Vagina (tissue), 2 donors: ENCODE measurements at places on chromosomes 3 and 15.
A peak's percentile ranks its signal among the peaks of the same experiment; 100 is the strongest.

DNA sequence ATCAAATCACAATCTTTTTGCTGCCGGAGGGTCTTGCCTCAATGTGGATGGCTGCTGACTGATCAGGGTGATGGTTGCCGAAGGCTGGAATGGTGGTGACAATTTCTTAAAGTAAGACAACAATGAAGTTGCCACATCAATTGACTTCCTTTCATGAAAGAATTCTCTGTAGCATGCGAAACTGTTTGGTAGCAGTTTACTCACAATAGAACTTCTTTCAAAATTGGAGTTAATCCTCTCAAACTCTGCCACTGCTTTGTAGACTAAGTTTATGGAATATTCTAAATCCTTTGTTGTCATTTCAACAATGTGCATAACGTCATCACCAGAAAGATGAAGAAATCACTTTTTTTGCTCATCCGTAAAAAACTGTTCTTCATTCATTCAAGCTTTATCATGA is 65.8 kb downstream of the B3GNT5 start:
- H3K4me1 ChIP-seq: no peaks in the 10 kb centered on the region
- no peak overlapping the region for H3K27ac ChIP-seq
- DNase-seq: no peak
- no peaks in the 10 kb centered on the region for H3K36me3 ChIP-seq
- no peak overlapping the region for H3K4me3 ChIP-seq
- H3K27me3 ChIP-seq: no peaks in the 10 kb centered on the region

- H3K4me3 ChIP-seq: no peak overlapping the region
- no peak for DNase-seq
- no peaks in the 10 kb centered on the region for H3K36me3 ChIP-seq
- H3K27ac ChIP-seq: no peak overlapping the region
- H3K27me3 ChIP-seq: no peaks in the 10 kb centered on the region
- H3K4me1 ChIP-seq: peaks cover 8% of the 10 kb centered on the region
These were observed 27.3 kb upstream of the FGD5 start for GRCh38 chr3:14791343-14791945.

- no peaks in the 10 kb centered on the region for H3K4me1 ChIP-seq
These were observed 109.7 kb upstream of the FAM3D start for GRCh38 chr3:58776231-58776630.

DNA sequence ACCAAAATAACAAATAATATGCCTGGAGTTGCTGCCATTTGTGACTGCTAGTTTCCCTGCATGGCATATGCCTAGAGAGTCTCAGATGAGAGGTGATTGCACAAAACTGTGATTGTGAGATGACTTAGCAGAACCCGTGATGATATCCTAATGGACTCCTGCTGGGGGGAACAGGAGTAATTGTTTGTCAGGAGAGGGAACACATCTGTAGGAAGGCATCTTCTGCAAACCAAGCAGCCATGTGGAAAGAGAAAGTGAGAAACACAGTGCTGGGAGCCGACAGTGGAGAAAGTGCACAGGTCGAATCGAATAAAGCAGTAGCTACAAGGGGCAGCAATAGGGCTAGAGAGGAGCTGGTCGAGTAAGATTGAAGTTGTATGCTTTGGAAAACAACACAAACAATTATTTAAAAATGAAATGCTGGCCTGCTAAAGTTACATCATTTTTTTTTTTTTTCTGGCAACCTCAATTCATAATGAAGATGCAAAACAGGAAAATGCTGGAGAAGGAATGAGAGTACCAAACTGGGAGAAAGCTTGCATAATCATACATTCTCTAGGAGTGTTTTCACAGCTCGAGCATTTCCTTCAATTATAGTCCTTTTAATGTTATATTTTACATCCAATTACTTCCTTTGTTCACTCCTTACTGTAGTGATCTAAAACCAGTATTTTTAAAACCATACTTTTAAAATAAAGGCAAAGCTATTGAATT is 494.2 kb upstream of the AGTR1 start:
- no peaks in the 10 kb centered on the region for H3K27me3 ChIP-seq
- no peaks in the 10 kb centered on the region for H3K36me3 ChIP-seq
- no peak overlapping the region for H3K27ac ChIP-seq
- H3K4me1 ChIP-seq: no peaks in the 10 kb centered on the region

DNA sequence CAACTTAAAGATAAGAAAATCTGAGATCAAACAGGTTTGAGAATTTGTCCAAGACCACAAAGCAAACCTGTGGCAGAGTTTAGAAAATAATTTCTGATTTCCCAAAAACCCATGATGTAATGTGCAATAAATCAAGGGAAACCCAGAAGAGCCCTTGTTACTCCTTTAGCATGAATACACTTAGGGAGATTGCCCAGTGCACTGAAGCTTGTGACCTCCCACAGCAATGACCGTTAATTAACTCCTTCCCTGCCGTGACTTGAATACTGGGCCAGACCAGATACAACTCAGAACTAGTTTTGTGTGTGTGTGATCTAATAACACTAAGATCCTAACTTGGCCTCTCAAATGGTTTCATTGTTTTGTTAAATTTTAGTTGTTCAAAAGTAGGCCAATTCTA is 2.5 kb downstream of the PRKAR2A start:
- peak overlapping the region; percentile 26 for H3K4me3 ChIP-seq
- no peaks in the 10 kb centered on the region for H3K27me3 ChIP-seq
- no peak overlapping the region for H3K27ac ChIP-seq
- H3K4me1 ChIP-seq: peaks cover 27% of the 10 kb centered on the region

- no peak overlapping the region for H3K4me3 ChIP-seq
- H3K36me3 ChIP-seq: no peaks in the 10 kb centered on the region
- no peak overlapping the region for H3K27ac ChIP-seq
- no peaks in the 10 kb centered on the region for H3K27me3 ChIP-seq
- H3K4me1 ChIP-seq: no peaks in the 10 kb centered on the region
These were observed 105.5 kb downstream of the GABRB3 start for GRCh38 chr15:26667222-26667988.

DNA sequence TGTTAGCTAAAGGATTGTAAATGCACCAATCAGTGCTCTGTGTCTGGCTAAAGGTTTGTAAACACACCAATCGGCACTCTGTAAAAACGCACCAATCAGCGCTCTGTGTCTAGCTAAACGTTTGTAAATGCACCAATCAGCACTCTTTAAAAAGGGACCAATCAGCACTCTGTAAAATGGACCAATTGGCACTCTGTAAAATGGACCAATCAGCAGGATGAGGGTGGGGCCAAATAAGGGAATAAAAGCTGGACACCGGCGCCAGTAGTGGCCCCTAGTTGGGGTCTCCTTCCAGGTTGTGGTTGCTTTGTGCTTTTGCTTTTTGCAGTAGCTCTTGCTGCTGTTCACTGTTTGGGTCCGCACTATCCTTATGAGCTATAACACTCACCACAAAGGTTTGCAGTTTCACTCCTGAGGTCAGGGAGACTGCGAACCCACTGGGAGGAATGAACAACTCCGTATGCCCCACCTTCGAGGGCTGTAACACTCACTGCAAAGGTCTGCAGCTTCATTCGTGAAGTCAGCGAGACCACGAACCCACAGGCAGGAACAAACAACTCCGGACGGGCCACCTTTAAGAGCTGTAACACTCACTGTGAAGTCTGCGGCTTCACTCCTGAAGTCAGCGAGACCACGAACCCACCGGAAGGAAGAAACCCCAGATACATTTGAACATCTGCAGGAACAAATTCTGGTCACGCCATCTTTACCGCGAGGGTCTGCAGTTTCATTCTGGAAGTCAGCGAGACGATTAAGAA is 1.1 kb upstream of the SUCLG2 start:
- H3K27ac ChIP-seq: no peak overlapping the region
- DNase-seq: no peak
- H3K27me3 ChIP-seq: no peaks in the 10 kb centered on the region
- H3K4me1 ChIP-seq: peaks cover 31% of the 10 kb centered on the region
- H3K36me3 ChIP-seq: no peaks in the 10 kb centered on the region

DNA sequence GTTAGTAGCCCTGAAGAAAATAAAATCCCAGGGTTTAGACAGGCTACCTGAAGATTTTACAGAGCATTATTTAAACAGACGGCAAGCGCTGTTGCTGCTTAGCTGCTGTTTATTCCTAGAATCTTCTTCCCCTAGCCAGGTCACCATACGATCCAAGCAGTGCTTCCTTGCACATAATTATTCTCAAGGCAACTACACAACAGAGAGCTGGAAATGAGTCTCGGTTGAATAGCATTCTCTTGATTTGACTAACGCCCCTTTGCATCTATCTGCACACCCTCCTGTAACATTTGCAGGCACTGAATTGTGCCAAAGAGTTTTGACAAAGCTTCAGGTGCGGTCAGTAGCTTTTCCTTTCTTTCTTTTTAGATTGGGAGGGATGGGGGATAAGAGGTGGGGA is 564.4 kb downstream of the TBL1XR1 start:
- no peak for DNase-seq
- no peaks in the 10 kb centered on the region for H3K36me3 ChIP-seq
- H3K4me3 ChIP-seq: no peak overlapping the region
- H3K27ac ChIP-seq: no peak overlapping the region

GRCh38 chr3:63095-63765 is 133.3 kb upstream of the CHL1 start:
- no peak for DNase-seq
- no peaks in the 10 kb centered on the region for H3K4me1 ChIP-seq
- no peaks in the 10 kb centered on the region for H3K27me3 ChIP-seq
- H3K27ac ChIP-seq: no peak overlapping the region
- no peak overlapping the region for H3K4me3 ChIP-seq

DNA sequence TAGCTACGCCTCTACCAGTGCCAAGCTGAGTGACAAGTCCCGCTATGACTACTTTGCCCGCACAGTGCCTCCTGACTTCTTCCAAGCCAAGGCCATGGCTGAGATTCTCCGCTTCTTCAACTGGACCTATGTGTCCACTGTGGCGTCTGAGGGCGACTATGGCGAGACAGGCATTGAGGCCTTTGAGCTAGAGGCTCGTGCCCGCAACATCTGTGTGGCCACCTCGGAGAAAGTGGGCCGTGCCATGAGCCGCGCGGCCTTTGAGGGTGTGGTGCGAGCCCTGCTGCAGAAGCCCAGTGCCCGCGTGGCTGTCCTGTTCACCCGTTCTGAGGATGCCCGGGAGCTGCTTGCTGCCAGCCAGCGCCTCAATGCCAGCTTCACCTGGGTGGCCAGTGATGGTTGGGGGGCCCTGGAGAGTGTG is 5.7 kb downstream of the GRM2 start:
- no peak overlapping the region for H3K4me3 ChIP-seq
- H3K27me3 ChIP-seq: no peaks in the 10 kb centered on the region
- H3K36me3 ChIP-seq: no peaks in the 10 kb centered on the region
- H3K4me1 ChIP-seq: no peaks in the 10 kb centered on the region
- no peak for DNase-seq

DNA sequence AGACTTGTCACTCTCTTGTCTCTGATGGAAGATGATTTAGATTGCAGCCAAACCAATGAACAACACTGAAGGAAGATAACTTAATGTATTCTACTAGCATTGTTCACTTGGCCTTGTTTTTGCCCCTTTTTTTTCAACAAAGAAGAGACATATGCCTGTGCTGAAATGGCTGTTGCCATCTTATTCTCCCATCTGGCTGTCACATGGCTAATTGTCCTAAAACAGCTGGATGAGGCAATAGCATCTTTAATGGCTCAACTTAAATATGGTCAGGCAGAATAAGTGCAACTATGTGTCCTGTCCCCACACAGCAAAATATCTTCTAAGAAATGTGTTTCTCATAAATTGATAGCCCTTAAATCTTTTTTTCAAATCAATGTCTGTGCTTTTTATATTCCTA is 576.9 kb downstream of the TUSC7 start:
- no peak for DNase-seq
- H3K4me3 ChIP-seq: no peak overlapping the region
- H3K27me3 ChIP-seq: no peaks in the 10 kb centered on the region
- peaks cover 7% of the 10 kb centered on the region for H3K4me1 ChIP-seq
- no peak overlapping the region for H3K27ac ChIP-seq
- no peaks in the 10 kb centered on the region for H3K36me3 ChIP-seq

- H3K36me3 ChIP-seq: no peaks in the 10 kb centered on the region
- no peak overlapping the region for H3K4me3 ChIP-seq
- H3K27me3 ChIP-seq: no peaks in the 10 kb centered on the region
- peak overlapping the region; percentile 1 for H3K27ac ChIP-seq
- DNase-seq: no peak
These were observed 1018.2 kb downstream of the MCTP2 start for GRCh38 chr15:95249524-95249923.

GRCh38 chr3:135449046-135449445 is 516.5 kb upstream of the PPP2R3A start:
- H3K36me3 ChIP-seq: no peaks in the 10 kb centered on the region
- DNase-seq: no peak
- H3K4me1 ChIP-seq: no peaks in the 10 kb centered on the region
- no peaks in the 10 kb centered on the region for H3K27me3 ChIP-seq

GRCh38 chr15:99250001-99250400 is 620 bp upstream of the TTC23 start:
- H3K4me1 ChIP-seq: peaks cover 44% of the 10 kb centered on the region
- H3K27me3 ChIP-seq: no peaks in the 10 kb centered on the region
- DNase-seq: no peak
- peak overlapping the region; percentile 86 for H3K27ac ChIP-seq
- H3K4me3 ChIP-seq: peak overlapping the region; percentile 86

DNA sequence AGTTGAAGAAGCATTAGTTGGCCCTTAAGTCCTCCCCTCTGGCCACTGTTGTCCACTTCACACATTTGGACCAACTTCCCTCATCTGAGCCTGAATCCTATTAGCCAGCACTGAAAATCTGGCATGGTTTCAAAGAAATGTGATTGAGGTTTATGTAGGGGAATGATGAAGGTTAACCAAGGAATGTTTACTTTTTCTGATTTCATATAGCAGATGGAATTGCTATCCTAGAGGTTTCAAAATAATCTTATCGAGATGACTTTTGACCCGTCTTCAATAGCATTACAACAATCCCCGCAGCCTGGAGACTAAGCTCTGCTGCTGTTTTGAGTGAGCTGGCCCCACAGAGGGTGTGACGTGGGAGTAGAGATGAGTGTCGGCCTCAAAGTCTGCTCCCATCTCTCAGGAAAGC is 200.8 kb upstream of the IL12A start:
- H3K36me3 ChIP-seq: no peaks in the 10 kb centered on the region
- no peaks in the 10 kb centered on the region for H3K27me3 ChIP-seq
- no peak for DNase-seq
- H3K27ac ChIP-seq: no peak overlapping the region

- H3K36me3 ChIP-seq: no peaks in the 10 kb centered on the region
- no peak overlapping the region for H3K27ac ChIP-seq
- H3K27me3 ChIP-seq: no peaks in the 10 kb centered on the region
- no peak for DNase-seq
- no peaks in the 10 kb centered on the region for H3K4me1 ChIP-seq
- H3K4me3 ChIP-seq: no peak overlapping the region
These were observed 610.5 kb upstream of the ZNF385D start for GRCh38 chr3:22361521-22361920.

DNA sequence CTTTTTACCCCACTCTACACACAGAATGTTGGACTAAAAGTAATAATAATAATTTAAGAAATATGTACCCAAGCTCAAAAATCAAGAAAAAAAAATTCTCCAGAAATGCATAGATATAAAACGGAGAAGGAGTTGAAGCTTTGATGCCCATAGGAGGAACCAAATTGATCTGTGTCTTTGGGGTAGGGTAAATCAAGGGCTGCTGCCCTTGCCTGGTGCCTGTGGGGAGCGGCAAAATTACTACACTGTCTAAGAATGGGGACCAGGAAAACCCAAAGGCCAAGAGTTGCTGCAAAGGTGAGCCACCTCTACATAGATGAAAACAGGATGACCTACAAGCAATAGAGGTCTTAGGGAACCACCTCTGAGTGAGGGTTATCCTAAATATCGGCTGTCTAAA is 56.0 kb upstream of the SPPL2A start:
- no peaks in the 10 kb centered on the region for H3K4me1 ChIP-seq
- H3K4me3 ChIP-seq: no peak overlapping the region
- H3K36me3 ChIP-seq: no peaks in the 10 kb centered on the region
- H3K27me3 ChIP-seq: no peaks in the 10 kb centered on the region
